Fibroblast of skin of abdomen (primary cell): ENCODE measurements at places on chromosomes 6 and 20.

DNA sequence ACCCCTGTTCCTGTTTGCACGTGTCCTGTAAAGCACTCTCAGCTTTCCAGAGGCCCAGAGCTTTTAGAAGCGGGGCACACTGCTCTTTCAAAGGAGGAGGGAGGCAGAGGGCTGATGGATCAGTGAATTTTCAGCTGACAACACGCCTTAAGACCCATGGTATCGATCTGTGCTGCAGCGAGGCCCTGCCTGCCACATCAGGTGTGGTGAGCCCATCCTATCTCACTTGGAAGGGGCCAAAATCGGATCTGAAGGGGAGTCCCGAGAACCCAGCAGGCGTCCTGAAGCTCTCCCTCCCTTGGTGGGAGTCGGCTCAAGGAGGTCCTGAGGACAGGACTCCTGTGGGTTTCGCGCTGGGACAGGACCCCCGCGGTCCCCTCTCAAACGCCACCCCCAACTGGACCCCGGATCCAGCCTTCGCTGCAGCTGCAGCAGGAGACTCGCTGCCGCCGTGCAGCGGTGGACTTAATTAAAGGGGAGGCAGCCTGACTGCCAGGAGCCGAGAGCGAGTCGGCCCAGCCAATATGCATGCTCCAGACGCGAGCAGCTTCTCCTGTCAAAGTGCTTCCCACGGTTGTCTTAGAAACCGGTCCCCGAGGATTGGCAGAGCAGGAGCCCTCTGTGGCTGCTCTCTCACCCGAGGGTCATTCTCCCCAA is 580.0 kb upstream of the ZNF337 start:
- no peak for DNase-seq

DNA sequence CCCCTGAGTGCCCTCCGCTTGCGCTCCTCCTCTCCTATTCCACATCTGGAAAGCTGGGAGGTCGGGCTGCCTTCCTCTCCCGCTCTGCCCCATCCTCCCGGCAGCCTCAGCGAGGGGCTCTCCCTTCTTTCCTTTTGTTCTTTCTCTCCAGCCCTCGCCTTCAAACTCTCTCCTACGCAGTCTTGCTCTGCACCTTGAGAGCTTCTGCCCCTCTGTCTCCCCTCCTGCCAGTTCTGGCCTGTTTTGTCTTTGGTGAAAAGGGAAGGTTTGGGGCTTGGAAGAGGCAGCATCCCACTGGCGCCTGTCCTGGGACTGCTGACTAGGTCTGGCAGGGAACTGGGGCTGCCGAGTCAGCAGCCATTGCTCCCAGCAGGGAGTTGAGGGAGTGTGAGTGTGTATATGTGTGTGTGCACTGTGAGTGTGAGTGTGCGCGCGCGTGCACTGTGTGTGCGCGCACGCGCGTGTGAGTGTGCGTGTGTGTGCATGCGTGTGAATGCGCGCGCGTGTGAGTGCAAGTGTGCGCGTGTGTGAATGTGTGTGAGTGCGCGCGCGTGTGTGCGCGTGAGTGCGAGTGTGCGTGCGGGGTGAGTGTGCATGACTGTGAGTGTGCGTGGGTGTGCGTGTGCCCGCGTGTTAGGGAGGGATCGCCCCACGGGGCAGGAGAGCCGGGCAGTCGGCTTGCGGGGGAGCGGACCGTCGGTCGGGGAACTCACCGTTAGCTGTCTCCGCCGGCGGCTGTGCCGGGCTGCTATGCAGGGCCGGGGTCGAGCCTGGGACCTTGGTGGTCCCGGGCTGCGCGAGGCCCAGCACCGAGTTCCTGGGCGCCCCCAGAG is 523 bp downstream of the CPXM1 start:
- DNase-seq = peak; percentile 9

- no peak for DNase-seq
Measured at GRCh38 chr20:57399587-57400155, 8.5 kb downstream of the RBM38 start.

- DNase-seq = no peak
Measured at GRCh38 chr20:62691487-62691886, 17.1 kb upstream of the NTSR1 start.

- no peak for DNase-seq
Measured at GRCh38 chr6:6176127-6176526, 144.3 kb downstream of the F13A1 start.

GRCh38 chr20:58113716-58114115 is 114.7 kb downstream of the ANKRD60 start:
- DNase-seq = no peak

DNA sequence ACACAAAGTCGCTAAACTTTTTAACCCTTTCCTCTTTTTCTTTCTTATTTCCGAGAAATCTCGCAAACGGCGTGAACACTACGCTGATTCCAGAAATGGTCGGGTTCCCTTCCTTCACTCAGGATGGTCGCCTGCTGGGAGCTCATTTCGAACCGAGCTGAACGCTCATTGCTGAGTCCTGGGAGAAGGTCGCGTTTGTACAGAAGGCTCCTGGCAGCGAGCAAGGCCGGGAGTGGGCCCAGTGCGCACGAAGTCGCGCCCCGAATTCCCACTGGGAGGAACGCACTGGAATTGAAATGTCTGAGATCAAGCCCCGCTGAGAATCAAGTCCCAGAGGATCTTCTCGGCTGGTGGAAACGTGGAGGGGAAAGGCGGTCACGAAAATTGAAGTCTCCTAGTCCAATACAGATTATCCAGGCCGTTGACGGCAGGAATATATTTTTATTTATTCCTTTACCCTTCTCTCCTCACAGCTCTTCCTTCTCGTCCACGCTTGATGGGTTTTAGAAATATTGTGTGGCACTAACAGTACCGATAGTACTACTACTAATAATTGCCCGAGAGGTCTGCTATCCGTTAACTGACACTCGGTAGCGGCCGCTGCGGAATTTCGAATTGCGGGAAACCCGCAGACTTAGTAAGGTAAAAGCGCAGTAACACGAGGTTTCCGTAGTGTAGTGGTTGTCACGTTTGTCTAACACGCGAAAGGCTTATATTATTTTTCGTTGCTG is 207.2 kb upstream of the ZNF184 start:
- no peak for DNase-seq

DNA sequence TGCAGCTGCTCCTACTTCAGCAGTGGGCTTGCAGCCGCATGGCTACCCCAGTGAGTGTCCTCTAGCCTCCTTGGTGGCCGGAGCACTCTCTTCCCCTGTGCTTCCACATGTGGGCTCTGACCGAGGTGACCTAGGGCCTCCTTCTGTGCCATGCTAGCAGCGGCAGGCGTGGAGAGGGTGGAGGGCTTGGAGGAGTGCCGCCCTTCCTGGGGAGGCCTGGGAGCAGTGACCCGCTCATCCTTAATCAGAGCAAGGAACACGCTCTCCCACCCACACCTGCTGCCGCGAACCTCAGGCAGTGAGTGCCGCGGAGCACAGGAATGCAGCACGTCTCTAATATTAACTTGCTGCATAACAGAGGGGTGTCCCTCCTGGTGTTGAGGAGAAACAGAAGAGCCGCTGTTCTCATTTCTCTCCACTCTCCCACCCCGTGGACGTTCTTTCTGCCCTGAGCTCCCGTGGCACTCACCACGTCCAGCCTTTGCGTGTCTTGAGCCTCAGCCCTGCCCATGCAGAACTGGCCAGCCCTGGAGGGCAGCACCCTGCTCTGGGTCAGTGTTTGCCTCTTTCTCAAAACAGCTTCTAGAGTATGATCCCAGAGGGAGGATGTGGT is 31.9 kb downstream of the DUSP22 start:
- no peak for DNase-seq

DNA sequence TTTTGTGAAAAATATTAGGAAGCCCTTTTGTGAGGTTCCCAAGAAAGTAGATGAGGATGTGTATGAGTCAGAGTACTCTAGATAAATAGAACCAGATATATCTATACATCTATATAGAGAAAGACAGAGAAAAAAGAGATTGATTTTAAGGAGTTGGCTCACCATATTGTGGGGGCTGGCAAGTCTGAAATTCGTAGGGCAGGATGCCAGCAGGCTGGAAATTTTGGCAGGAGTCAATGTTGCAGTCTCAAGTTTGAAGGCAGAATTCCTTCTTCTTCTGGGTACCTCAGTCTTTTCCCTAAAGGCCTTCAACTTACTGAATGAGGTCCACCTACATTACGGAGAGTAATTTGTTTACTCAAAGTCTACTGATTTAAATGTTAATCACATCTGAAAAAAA is 65.3 kb upstream of the SAMD3 start:
- DNase-seq = peak; percentile 28

DNA sequence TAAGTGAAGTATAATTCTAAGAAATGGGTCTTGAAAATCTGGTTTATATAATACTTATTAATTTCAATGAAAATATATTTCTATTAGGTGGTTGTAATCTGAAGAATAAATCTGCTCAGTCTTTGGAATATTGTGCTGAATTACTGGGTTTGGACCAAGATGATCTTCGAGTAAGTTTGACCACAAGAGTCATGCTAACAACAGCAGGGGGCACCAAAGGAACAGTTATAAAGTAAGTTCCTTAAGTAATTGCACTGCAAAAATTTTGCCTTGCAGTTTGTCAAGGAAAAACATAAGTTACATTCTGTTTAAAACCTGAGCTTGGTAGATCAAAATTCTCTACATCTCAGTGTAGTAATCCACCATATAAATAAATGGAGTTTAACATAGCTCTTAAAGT is 106.0 kb downstream of the MYO6 start:
- peak; percentile 56 for DNase-seq

DNA sequence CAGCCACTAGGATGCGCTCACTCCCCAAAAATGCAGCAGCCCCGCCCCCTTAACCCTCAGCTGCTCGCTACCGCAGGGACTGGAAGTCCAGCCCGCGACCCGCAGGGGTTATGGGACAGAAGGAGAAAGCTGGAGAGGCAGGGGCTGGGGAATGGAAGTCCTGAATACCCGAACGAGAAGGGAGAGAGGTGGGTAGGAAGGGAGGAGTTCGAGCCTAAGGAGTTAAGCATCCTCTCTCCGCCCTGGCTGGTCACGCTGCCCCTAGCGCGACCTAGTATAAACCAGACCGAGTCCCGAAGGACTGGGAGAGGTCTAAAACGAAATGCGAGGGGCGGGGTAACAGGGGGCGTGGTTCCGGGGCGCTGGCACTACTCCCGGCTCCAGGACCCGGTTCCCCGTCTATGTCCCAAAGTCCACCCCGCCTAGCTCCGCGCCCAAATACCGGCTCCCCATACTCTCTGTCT is 448 bp upstream of the DDAH2 start:
- DNase-seq = peak; percentile 79

- DNase-seq = no peak
Measured at GRCh38 chr6:160192840-160193239, 65.8 kb downstream of the SLC22A2 start.

DNA sequence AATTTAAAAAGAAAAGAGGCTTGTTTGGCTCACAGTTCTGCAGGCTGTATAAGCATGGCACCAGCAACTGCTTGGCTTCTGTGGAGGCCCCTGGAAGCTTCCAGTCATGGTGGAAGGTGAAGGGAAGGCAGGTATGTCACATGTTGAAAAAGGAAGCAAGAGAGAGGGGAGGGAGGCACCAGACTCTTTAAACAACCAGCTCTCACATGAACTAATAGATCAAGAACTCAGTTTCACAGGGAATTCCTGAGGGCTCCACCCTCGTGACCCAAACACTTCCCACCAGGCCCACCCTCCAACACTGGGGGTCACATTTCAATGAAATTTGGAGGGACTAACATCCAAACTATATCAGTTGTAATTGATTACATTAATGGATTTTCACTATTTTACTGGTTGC is 127.9 kb upstream of the MLIP start:
- no peak for DNase-seq

DNA sequence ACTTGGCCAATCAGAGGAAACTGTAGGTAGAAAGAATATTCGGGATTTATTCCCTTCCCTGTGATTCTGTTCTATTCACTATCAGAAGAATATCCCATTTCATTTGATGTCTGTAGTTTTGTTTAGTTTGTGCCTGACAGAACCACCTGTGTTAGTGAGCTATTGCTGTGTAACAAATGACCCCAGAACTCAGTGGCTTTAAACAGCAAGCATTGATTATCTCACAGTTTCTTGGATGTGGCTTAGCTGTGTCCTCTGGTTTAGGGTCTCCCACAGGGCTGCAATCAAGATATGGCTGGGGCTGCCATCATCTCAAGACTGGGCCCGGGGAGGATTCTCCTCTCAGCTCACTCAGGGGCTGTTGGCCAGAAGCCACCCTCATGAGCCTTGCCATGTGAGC is 143.7 kb downstream of the ZDHHC14 start:
- DNase-seq = no peak

- peak; percentile 47 for DNase-seq
Measured at GRCh38 chr6:113208726-113209125, 648.4 kb upstream of the MARCKS start.

GRCh38 chr6:166166314-166167257 is 1.1 kb downstream of the TBXT start:
- no peak for DNase-seq

DNA sequence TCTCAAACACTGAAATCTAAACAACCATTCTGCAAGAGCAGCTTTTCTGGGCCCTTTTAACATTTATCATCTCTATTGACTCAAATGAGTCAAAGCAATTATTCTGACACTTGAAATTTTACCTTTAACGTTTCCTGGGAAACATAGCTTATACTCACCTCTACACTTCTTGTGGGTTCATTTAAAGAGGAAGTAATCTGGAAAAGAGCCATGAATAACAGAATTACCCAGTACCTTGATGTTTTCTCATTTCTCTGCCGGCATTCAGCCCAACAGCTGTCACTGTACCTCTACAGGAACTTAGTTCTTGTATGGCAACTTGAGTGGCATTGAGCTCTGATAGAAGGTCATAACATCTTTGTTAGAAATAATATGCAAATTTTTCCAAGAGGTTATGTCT is 272.2 kb downstream of the KCNQ5 start:
- no peak for DNase-seq

DNA sequence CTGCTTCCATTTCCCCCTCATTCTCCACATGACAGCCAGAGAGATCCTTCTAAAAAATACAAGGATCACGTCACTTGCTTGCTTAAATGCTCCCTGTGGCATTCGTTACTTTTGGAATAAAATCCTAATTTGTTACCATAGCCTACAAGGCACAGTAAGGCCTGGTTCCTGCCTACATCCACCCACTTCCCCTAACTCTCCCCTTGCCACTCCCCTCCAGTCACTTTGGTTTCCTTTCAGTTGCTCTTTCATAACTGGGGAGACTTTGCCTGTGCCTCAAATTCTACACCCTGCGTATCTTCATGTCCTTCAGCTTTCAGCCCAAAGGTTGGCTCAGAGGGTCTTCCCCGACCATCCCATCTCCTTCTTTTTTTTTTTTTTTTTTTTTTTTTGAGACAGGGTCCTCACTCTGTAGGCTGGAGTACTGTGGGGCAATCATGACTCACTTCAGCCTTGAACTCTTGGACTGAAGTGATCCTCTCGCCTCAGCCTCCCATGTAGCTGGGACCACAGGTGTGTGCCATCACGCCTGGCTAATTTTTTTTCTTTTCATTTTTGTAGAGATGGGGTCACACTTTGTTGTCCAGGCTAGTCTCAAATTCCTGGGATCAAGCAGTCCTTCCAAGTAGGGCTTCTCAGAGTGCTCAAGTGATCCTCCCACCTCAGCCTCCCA is 12.5 kb downstream of the ID1 start:
- no peak for DNase-seq

- DNase-seq = no peak
Measured at GRCh38 chr6:100706491-100706890, 174.6 kb downstream of the ASCC3 start.
